ENCODE measurements at places on chromosomes 11 and 22. TPM values are rescaled to one million over a fixed set of nuclear protein-coding genes. Genes with fewer than 3 reads are reported as not detected.

TCF20 gene
- polyA plus RNA-seq, result 30.5 TPM

CRYBA4 gene
- 0.06 TPM for polyA plus RNA-seq

KREMEN1 gene
- 26.3 TPM for polyA plus RNA-seq

ARHGAP1 gene
- polyA plus RNA-seq, result 47.2 TPM

ANKK1 gene
- polyA plus RNA-seq, result 0.27 TPM

DNA sequence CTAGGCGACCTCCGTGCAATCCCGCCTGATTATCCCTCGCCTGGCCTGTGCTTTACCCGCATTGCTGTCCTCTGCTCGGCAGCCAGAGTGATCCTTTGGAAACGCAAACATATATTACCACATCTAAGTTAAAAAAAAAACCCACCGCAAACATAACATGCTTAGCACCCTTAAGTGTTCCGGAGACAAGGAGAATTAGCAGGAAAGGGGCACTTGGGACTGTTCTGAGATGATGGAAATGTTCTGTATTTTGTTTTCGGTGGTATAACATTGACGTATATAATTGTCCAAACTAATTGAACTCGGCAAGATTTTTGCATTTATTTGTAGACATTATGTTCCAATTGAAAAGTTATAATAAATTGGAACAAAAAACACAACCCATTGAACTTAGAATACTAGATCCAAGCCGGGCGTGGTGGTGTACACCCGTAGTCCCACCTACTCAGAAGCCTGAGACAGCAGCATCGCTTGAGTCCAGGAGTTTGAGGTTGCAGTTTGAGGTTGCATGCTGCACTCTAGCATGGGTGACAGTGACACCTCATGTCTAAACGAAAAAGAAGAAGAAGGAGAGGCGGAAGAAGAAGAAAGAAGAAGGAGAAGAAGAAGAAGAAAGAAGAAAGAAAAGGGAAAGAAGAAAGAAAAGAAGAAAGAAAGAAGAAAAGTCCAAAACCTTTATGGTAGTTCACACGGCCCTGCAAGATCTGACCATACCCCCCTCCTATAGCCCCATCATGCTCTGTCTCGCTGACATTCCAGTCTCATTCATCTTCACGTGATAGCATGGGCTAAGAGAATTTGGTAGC is 604 bp upstream of the POLR3H start:
- H3K4me1 ChIP-seq, result peaks cover 10% of the 10 kb centered on the region
- DNase-seq, result no peak
- peaks cover 10% of the 10 kb centered on the region for H3K36me3 ChIP-seq
- no peak overlapping the region for H3K27ac ChIP-seq

- no peak overlapping the region for H3K4me3 ChIP-seq
- H3K27ac ChIP-seq, result no peak overlapping the region
- no peaks in the 10 kb centered on the region for H3K4me1 ChIP-seq
- H3K36me3 ChIP-seq, result peaks cover 18% of the 10 kb centered on the region
- no peaks in the 10 kb centered on the region for H3K27me3 ChIP-seq
Measured at GRCh38 chr11:123438131-123438627, 8.1 kb downstream of the GRAMD1B start.

DNA sequence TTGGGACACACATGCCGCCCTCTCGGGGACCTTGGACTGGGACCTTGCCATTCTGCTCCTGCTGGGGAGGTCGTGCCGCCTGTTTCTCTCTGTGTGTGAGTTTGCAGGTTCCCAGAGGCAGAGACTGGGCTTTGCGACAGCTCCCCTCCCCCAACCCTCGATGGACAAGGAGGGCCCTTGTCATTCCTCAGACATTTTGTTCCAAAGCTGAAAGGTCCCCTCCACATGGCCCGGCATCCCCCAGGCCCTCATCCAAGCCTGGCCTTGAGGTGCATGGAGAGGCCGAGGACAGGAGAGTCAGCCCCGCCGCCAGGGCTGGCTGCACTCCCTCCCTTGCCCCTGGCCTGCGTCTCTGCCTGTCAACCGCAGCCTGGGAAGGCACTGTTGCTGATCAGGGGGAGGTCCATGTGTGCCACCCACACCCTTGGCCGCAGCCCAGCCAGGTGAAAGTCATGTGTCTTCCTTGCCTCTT is 25.6 kb downstream of the FADS2 start:
- DNase-seq, result peak; percentile 14
- no peak overlapping the region for H3K4me3 ChIP-seq
- H3K27me3 ChIP-seq, result no peaks in the 10 kb centered on the region
- no peaks in the 10 kb centered on the region for H3K4me1 ChIP-seq
- H3K36me3 ChIP-seq, result peaks cover 10% of the 10 kb centered on the region

DNA sequence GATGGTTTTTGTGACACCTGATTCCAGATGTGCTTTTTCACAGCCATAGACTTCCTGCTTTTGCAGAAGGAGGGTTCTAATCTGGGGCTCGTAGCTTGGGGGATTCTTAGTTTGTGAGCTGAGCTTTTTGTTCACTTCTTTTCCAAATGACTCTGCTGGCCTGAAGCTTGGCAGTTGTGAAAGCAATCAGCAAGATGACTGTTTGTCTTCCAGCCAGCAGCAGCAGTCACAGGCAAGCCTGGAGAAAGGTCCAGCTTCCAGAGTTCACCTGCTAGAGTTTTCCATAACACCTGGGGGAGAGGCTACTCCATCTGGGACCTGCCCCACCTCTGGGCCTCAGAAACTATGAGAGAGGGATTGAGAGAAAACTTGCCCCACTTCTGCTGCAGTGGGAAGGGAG is 4.1 kb downstream of the MARK2 start:
- H3K4me3 ChIP-seq, result no peak overlapping the region
- peak overlapping the region; percentile 57 for H3K27ac ChIP-seq
- peaks cover 45% of the 10 kb centered on the region for H3K4me1 ChIP-seq
- H3K27me3 ChIP-seq, result no peaks in the 10 kb centered on the region

- H3K36me3 ChIP-seq, result no peaks in the 10 kb centered on the region
- DNase-seq, result no peak
- no peak overlapping the region for H3K27ac ChIP-seq
- H3K4me1 ChIP-seq, result no peaks in the 10 kb centered on the region
- no peak overlapping the region for H3K4me3 ChIP-seq
Measured at GRCh38 chr11:7882860-7883259, 48.2 kb downstream of the OR10A6 start.

DNA sequence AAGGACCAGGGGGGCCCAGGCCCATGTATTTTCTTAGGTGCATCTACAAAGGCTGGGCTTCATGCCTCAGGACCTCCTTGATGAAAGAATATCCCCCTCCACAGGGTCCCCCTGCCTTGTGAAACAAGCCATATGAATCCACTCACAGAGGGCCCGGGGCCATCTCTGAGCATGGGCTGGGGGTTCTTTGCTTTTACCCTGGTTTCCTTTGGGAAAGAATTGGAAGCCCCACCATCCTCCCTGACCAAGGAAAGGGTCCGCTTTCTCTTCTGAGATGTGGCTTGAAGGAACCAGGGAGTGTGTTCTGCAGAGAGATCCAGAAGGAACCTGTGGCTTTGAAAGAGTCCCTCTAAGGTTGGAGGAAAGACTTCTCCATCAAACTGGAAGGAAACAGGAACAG is 9.2 kb upstream of the ANO1 start:
- H3K27me3 ChIP-seq, result peaks cover 60% of the 10 kb centered on the region
- H3K4me1 ChIP-seq, result peaks cover 6% of the 10 kb centered on the region
- no peak for DNase-seq
- no peak overlapping the region for H3K4me3 ChIP-seq

- H3K27ac ChIP-seq, result no peak overlapping the region
- H3K4me3 ChIP-seq, result no peak overlapping the region
- DNase-seq, result no peak
- H3K27me3 ChIP-seq, result no peaks in the 10 kb centered on the region
- H3K4me1 ChIP-seq, result peaks cover 7% of the 10 kb centered on the region
Measured at GRCh38 chr11:124669193-124669592, 4.3 kb downstream of the SIAE start.

- H3K4me3 ChIP-seq, result no peak overlapping the region
- no peak for DNase-seq
- H3K27ac ChIP-seq, result peak overlapping the region; percentile 7
Measured at GRCh38 chr11:113161711-113162591, 152.4 kb upstream of the TTC12 start.

- peak overlapping the region; percentile 68 for H3K27ac ChIP-seq
- no peak for DNase-seq
- peaks cover 71% of the 10 kb centered on the region for H3K36me3 ChIP-seq
- no peaks in the 10 kb centered on the region for H3K27me3 ChIP-seq
- H3K4me1 ChIP-seq, result peaks cover 55% of the 10 kb centered on the region
Measured at GRCh38 chr11:117220568-117220967, 11.3 kb downstream of the PCSK7 start.

- H3K27ac ChIP-seq, result no peak overlapping the region
- H3K4me3 ChIP-seq, result no peak overlapping the region
- no peak for DNase-seq
Measured at GRCh38 chr11:83760932-83761331, 474.8 kb upstream of the CCDC90B start.

DNA sequence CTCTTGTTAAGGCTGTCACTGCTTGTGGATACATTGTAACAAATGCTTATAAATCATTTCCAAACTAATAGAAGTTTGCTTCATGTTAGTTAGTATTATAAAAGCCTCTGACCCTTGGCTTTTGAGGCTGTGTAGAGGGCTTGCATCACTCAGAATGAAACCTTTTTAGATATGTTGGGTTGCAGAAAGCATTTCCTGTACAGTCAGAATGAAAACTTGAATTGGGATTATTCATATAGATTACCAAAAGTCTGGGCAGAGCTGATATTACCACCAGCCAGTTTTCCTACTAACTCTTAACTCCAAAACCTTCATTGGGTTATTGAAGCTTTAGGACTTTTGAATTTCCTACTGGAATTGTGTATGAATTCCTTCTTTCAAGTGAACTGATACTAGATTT is 12.0 kb downstream of the KMT2A start:
- H3K36me3 ChIP-seq, result peaks cover 9% of the 10 kb centered on the region
- no peak for DNase-seq
- no peaks in the 10 kb centered on the region for H3K27me3 ChIP-seq
- H3K4me3 ChIP-seq, result no peak overlapping the region

- no peaks in the 10 kb centered on the region for H3K4me1 ChIP-seq
- DNase-seq, result no peak
- no peaks in the 10 kb centered on the region for H3K36me3 ChIP-seq
- H3K27ac ChIP-seq, result no peak overlapping the region
Measured at GRCh38 chr11:79381036-79381435, 59.8 kb downstream of the TENM4 start.

DNA sequence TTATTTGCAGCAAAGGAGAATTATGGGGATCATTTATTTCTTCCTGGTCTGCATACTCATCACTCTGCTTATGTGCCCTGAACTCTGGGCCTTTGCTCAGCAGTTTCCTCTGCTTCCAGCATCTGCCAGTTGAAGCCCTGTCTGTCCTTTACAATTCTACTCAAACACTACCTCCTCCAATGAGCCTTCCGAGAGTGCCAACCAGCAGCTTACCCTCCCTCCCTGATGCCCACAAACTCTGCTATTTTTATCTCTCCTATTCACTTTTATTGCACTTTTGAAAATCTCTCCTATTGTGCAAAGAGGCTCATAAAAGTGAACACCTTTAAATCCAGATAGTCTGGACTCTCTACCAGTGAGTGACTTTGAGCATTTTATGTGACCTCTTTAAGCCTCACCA is 3.6 kb upstream of the ME3 start:
- no peak overlapping the region for H3K4me3 ChIP-seq
- no peak overlapping the region for H3K27ac ChIP-seq
- no peak for DNase-seq
- no peaks in the 10 kb centered on the region for H3K36me3 ChIP-seq

Data from large intestine (tissue), 12 donors.